LHCN-M2 (cell line): ENCODE measurements at places on chromosomes 4 and X.
A peak's percentile ranks its signal among the peaks of the same experiment; 100 is the strongest.

DNA sequence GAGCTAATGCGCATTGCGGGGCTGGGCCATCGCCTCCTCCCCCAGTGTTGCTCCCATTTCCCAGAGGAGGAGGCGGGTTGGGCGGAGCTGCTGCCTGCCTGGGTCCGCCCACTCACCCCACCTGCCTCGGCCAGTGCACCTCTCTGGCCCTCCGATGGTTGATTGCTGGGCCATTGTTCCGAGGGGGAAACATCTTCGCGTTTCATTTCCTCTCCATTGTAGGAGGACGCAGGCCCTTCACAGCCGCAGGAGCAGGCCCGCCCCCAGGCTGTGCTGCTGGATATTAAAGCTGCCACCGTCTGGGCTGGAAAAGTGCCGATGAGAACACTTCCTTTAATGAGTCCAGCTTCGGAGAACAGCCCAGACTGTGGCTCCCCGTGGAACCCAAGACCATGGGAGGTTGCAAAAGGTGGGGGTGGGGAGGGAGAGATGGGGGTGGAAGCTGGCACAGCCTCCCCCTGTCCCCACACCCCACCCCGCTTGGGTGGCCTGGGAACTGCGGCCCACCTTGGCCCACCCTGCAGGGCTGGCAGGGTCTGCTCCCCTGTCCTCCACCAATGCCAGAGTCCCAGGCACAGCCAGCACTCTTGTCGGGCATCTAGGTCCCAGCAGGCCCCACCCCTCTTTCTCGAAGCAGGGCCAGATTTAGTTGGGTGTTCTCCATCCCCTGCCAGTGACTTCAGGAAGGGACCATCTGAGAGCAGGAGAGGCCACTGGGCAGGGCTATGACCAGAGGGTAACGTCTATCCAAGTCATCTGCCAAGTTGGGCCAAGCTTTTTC lies 96.6 kb downstream of the ADRA2C start:
- DNase-seq: no peak

DNA sequence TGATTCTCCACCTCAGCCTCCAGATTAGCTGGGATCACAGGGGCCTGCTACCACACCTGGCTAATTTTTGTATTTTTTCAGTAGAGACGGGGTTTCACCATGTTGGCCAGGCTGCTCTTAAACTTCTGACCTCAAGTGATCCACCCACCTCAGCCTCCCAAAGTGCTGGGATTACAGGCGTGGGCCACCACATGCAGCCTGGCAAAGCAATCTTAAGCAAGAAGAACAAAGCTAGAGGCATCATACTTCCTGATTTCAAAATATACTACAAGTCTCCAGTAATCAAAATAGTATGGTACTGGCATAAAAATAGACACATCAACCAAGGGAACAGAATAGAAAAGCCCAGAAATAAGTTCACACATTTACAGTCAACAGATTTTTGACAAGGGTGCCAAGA lies 12.8 kb upstream of the F8A1 start:
- no peak for DNase-seq

DNA sequence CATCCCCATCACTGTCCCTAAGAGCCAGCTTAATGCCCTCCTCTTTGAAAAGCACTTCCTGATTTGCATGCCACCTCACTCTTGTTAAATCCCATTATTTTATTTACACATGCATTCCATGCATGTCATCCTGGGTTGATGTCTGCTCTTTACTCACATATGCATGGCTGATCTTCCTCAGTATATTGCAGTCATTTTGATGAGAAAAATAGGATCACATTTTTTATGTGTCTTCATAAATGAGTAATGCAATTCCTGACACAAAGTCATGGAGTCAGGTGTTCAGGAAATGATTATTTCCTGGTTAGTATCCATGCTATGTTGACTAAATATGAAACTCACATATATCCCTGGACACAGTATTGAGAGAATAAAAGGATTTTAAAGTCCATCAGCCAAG lies 204.7 kb downstream of the SLIT2 start:
- DNase-seq: peak; percentile 3

- DNase-seq: no peak
Observed at GRCh38 chr4:92328095-92328494, 24.3 kb downstream of the GRID2 start.

- DNase-seq: no peak
Observed at GRCh38 chr4:2253160-2254084, 8.5 kb downstream of the MXD4 start.

DNA sequence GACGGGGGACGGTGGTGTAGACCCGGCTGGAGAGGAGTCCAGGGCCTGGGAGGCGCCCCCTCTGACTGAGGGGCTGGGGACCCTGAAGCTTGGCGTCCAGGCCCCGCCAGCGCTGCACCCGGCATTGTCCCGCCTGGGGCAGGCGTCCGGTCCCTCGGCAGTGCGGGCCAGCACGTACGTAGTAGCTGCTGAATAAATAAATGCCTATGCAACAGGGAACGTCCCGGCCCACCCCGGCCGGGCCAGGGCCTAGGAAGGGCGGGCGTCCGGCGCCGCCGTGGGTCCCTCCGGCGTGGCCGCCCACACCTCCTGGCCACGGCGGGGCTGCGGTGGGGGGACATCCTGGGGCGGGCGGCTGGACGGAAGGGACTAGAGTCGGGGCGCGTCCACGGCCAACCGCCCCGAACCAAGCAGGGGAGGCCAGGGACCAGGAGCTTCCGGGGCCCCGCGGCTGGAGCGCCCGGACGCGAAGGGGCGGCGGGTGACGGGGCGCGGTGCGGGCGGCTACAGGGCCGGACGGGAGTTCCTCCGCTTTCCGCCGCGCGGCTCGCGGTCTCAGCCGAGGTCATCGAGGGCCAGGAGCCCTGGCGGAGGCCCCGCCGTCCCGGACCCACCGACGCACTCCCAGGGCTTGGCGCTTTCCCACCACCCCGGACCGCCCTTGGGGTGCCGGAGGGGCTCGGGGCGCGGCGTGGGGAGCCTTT lies 886 bp upstream of the WWC2 start:
- DNase-seq: peak; percentile 38

- DNase-seq: no peak
Observed at GRCh38 chrX:20116577-20117240, at the start of gene MAP7D2. Gene MAP7D2, minus strand, starts transcription at chrX:20116907. Its CDS starts 28 bp downstream, at chrX:20116879.

GRCh38 chrX:119871245-119871598 lies 311 bp downstream of the RNF113A start:
- DNase-seq: no peak

GRCh38 chr4:84151574-84151973 lies 347.5 kb downstream of the NKX6-1 start:
- DNase-seq: no peak

GRCh38 chrX:31323658-31324057 lies 251.8 kb upstream of the FTHL17 start:
- DNase-seq: no peak

- DNase-seq: no peak
Observed at GRCh38 chrX:68203646-68204045, 229.6 kb downstream of the OPHN1 start.

- DNase-seq: no peak
Observed at GRCh38 chr4:184000457-184001396, 95.6 kb downstream of the STOX2 start.

GRCh38 chr4:154344686-154345085 lies 146.9 kb downstream of the DCHS2 start:
- DNase-seq: no peak

GRCh38 chr4:37068580-37068979 lies 176.0 kb upstream of the NWD2 start:
- DNase-seq: no peak

DNA sequence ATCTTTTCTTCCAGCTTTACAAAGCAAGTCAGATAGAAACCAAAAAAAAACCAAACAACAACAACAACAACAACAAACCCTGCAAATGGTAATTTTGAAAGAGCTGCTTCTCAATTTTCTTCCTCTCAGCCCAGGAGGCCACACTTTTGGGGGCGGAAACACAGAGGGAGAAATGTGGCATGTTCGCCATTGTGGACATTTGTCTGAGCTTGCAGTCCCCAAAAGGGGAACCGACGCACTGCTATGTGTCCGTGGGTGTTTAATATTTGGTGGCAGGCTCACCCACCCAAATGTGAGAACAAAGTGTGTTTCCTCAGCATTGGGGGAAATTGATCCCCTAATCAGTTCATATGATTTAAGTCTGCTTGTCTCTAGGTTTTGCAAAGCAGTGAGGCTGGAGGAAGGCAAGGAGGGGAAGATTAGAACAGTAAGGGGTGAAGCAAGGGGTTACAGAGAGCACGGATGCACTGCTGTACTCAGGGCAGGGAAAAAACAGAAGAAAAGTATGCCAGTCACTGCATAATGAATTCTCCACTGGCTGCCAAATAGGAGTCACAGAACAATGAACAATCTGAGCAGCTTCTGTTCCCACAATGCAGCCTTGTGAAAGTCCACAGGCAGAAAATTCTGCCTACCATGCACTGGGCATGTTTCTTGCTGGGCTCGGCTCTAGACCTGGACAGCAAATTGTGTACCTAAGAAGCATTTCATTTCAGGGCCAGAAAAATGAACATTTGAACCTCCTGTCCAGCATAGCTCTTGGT lies 74.7 kb upstream of the GPM6B start:
- DNase-seq: no peak

DNA sequence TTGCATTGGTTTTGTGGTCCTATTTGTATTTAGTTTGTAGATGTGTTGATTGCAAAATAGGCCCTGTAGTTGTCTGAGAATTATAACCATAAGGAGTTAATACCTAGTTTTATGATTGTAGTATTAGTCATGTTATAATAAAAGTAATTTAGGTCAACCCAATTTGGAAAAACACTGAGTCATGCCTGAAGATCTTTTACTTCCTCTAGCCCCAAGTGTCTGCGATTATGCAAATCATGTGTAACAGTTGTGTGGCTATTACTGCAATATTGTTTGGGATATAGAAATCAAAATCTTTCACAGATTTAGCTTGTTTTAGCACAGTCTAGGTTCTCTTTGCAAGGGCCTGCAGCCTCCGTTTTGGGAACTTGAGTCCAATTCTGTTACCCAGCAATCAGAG lies 12.6 kb downstream of the SRD5A3 start:
- DNase-seq: peak; percentile 89

GRCh38 chr4:165094873-165095272 lies 17.8 kb downstream of the TMEM192 start:
- DNase-seq: no peak

GRCh38 chr4:133474501-133474900 lies 325.4 kb downstream of the PCDH10 start:
- no peak for DNase-seq

- peak; percentile 1 for DNase-seq
Observed at GRCh38 chr4:140533951-140534480, 10.0 kb downstream of the ELMOD2 start.
